CMK (cell line): ENCODE measurements at places on chromosomes 13 and 19.

DNA sequence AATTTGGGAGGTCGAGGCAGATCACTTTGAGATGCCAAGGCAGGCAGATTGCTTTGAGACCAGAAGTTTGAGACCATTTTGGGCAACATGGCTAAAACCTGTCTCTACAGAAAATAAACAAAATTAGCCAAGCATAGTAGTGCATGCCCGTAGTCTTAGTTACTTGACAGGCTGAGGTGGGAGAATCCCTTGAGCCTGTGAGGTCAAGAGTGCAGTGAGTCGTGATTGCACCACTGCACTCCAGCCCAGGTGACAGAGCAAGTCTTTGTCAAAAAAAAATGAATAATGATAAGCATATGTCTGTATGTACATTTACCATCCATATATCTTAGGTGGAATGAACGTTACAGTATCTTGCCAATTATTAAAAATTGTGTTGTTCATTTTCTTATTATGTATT is 2447.7 kb downstream of the PCDH9 start:
- DNase-seq: no peak

DNA sequence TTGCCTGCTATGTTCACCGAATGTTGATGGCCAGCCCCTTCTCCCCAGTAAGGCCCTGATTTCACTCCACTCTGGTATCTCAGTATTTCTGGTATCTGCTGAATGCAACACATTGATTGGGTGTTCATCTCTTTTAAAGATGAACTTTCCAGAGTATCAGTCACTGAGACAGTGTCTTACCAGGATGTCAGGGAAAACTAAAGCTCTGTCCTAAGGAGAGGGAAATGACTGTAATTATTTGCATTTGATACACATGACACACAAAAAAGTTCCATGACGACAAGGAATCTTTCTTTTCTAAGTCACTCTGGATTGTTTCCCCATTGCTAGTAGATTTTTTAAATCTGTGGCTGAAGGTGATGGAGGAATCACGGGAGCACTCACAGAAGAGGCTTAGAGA is 2.2 kb downstream of the GPC5 start:
- no peak for DNase-seq

DNA sequence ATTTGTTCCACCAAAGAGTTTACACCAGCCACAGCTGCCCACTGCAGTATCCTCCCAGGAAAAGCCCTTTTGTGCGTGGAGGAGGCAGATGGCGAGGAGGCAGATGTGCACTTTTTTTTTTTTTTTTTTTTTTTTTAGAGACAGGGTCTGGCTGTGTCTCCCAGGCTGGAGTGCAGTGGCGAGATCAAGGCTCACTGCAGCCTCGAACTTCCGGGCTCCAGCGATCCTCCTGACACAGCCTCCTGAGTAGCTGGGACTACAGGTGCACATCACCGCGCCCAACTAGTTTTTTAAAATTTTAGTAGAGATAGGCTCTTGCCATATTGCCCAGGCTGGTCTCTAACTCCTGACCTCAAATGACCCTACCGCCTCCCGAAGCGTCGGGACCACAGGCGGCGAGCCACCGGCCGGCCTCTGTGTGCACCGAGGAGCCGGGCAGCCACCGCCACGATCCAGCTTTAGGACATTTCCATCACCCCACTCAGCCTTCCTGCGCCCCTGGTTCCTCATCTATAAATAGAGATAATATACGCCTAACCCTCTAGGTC is 563 bp upstream of the PDCD5 start:
- DNase-seq: no peak

DNA sequence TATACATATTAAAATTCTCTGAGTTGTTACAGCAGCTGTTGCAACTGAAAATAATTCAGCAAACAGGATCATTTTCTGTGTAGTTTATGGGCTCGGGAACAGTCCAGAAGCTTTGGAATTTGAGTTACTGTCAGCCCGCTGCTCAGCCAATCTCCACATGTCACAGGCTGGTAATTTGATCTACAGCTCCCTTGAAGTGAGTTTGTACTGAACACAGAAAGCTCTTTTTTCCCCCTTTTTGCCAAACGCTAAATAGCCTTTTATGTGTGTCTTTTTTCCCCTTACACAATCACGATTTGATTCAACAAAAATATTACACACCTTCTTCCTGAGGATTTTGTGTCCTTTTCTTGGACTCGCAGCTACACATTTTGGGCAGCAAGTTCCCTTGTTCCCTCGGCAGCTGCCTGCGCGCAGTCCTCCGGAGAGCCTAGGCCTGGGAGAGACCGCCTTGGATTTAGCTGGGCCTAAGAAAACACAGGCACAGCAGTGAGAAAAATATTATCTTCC is 371.4 kb downstream of the KCNRG start:
- DNase-seq: no peak
